ENCODE measurements at places on chromosomes 12 and 14.

GRCh38 chr12:66206141-66206540 is 17.1 kb downstream of the IRAK3 start:
- DNase-seq: no peak

DNA sequence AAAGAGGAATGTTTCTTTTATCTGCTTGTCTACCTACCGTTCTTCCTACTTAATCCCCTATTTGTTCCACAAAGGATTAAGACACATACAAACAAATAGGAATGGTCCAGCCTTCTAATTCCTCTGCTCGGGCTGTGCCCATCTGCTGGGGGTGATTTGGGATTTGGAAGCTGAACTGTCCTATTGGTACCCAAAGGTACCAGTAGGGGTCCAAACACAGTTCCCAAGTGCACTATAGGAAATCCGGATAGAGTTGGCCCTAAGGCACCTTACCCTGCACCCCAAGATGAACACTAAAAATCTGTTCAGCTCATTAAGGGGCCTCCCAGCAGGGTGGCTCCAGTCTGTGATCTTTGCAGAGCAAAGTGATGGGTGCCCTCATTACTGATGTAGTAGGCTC is 566.9 kb downstream of the NRXN3 start:
- DNase-seq: no peak

- no peak for DNase-seq
These were observed 238.9 kb upstream of the SRRM4 start for GRCh38 chr12:118742431-118742830.

DNA sequence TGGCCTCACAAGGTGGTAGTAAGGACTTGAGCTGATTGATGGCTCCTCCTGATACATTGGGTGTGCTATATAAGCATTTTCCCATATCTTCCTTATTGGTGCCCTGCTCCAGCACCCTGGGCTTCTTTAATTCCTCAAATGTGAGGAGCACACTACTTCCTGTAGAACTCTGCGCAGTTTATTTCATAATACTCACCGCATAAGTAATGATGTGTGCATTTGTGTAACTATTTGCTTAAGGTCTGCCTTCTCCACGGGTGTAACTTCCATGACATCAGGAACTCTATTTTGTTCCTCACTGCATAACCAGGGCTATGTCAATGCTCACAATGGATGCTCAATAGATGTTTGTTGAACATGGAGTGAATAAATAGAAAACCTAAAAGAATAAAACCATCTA is 392.2 kb downstream of the SEC23A start:
- DNase-seq: no peak

DNA sequence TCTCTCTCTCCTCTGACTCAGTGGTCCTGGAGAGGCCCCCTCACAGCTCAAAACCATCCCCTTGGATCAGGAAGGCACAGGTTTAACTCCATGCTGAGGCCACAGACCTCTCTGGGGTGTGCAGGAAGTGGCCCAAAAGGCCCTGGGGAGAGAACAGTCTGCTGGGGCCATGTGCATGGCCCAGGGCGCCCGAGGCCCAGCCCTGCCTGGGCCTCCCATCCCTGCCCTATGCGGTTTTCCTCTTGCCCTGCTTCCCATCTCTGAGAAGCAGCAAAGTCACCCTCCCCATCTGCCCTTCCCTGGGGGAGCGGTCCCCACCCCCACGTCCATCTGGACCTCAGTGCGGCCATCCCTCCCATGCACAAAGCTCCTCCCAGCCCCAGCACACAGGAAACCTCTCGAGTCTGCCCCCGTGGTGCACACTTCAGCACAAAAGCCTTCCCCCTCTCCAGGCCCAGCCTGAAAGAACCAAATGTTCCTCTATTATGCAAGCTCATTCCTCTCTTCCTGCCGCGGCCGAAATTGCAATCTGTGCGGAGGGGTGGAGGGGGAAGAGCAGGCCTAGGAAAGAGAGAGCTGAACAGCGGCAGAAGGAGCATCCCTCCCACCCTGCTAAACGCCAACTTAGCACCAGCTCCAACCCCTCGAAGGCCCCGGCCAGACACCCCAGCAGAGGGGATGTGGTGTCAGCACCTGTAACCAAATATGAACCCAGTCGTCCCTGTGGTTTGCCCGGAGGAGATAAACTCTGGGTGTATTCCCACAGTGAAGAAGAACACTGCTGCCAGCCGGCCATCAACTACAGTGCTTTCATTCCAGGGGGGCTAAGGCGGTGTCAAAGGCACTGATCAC is 108.5 kb downstream of the SCARB1 start:
- DNase-seq: peak; percentile 55

GRCh38 chr12:88643685-88644084 is 63.4 kb upstream of the KITLG start:
- no peak for DNase-seq

DNA sequence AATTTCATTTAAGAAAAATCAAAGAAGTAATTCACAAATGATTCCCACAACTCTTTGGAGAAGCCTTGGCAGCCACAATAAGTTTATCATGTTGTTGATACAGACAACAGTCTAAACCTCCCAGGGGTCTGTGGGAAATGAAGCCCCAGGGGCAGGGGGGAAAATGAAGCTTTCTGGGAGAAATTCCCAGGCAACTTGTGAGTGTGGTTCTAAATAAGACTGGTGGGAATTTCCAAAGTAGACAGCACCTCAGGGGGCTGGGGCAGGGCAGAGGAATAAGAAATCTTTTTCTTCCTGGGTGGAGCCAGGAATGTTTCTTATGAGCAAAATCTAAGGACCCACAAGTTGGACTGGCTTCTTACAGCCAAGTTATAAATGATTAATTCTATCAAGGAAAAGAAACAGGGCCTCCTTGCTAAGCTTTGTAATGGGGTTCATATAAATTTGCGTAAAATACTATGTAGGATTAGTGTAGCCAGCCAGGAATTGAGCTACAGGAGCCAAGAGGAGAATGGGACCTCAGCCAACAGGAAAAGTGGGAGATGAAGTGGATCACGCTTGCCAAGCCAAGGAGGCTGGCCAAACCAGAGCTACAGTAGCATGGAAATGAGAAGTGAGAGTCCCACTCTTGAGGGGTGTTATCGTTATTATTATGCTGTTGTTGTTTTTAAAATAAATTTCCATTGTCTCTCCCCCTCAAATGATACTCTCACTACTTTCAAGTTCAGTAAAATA is 182.9 kb upstream of the FAR2 start:
- DNase-seq: peak; percentile 45

GRCh38 chr12:106982229-106982628 is 4.7 kb downstream of the MTERF2 start:
- no peak for DNase-seq

All from COLO829 (cell line).